Heart left ventricle (tissue), 16 donors: ENCODE measurements at places on chromosomes 12 and 14. TPM values are rescaled to one million over a fixed set of nuclear protein-coding genes. Genes with fewer than 3 reads are reported as not detected.

Gene RPS6KL1
- total RNA-seq: 25.8 TPM

- no peak for DNase-seq
- H3K4me3 ChIP-seq: no peak overlapping the region
- no peak overlapping the region for H3K27ac ChIP-seq
- no peaks in the 10 kb centered on the region for H3K4me1 ChIP-seq
These were observed 331.6 kb upstream of the STXBP6 start for GRCh38 chr14:25381498-25381897.

Gene GPRC5D
- not detected for total RNA-seq

DNA sequence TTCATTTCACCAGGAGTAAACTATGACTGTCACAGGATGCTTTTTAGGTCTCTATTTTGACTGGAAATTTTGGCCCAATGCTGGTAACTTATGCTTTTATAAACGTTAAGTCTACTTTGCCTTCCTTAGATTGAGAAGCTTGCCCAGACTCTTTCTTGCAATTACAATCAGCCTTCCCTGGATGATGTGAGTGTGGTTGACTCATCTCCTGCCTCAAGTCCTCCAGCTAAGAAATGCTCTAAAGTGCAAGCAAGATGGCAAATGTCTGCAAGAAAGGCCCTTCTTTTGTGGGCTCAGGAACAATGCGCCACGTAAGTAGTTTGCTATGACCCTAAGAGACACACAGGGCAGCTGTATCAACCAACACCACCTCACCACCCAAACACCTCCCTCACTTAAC, 96.9 kb downstream of the SYNE2 start:
- H3K4me1 ChIP-seq: peaks cover 22% of the 10 kb centered on the region
- no peaks in the 10 kb centered on the region for H3K36me3 ChIP-seq

DNA sequence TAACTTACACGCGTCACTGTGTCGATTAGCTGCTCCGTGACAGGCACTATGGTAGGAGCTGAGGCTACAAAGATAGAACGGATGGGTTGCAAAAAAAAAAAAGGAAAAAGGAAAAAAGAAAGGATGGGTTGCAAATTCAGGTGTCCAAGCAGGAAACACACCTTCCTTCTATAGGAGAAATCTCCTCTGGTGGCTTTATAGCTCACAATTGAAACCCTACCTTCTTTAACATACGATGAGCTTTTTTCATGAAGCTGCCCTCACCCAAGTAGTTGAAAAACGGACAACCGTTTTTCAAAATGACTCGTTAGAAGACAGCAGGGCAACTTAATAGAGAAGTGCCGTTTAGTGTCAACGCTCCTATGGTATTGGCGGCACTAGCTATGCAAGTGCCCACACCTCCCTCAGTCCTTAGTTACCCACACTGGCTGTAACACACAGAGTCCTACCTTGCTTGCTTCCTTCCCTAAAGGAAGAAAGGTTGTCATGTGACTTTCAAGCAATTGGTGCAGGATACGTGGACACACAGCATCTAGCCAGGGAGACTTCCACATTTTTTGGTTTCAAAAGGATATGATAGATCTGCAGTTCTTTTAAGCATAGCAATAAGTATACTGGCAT, 682 bp upstream of the TRIP11 start:
- peaks cover 47% of the 10 kb centered on the region for H3K4me1 ChIP-seq
- H3K36me3 ChIP-seq: peaks cover 8% of the 10 kb centered on the region
- peak overlapping the region; percentile 83 for H3K4me3 ChIP-seq

GRCh38 chr12:18454330-18454729, 193.0 kb downstream of the PIK3C2G start:
- no peaks in the 10 kb centered on the region for H3K4me1 ChIP-seq
- no peak overlapping the region for H3K4me3 ChIP-seq
- H3K27me3 ChIP-seq: no peaks in the 10 kb centered on the region
- no peak for DNase-seq
